ENCODE measurements at places on chromosomes 2 and 18. TPM values are rescaled to one million over a fixed set of nuclear protein-coding genes. Genes with fewer than 3 reads are reported as not detected.

The C2orf81 gene
- 1.9 TPM for polyA plus RNA-seq

The FARP2 gene
- polyA plus RNA-seq = 31.0 TPM

The G6PC2 gene
- polyA plus RNA-seq = not detected

The RAX gene
- not detected for polyA plus RNA-seq

The SPEG gene
- 182 TPM for polyA plus RNA-seq

The INHBB gene
- 0.85 TPM for polyA plus RNA-seq

The DLGAP1 gene
- polyA plus RNA-seq = not detected

The KHK gene
- polyA plus RNA-seq = 1.6 TPM

The TRIM54 gene
- 107 TPM for polyA plus RNA-seq

The DPYSL5 gene
- polyA plus RNA-seq = 21.2 TPM

The NEMP2 gene
- polyA plus RNA-seq = 6.8 TPM

The OSR1 gene
- polyA plus RNA-seq = 17.1 TPM

GRCh38 chr2:127134235-127134634, 27.3 kb upstream of the BIN1 start:
- no peak for DNase-seq

DNA sequence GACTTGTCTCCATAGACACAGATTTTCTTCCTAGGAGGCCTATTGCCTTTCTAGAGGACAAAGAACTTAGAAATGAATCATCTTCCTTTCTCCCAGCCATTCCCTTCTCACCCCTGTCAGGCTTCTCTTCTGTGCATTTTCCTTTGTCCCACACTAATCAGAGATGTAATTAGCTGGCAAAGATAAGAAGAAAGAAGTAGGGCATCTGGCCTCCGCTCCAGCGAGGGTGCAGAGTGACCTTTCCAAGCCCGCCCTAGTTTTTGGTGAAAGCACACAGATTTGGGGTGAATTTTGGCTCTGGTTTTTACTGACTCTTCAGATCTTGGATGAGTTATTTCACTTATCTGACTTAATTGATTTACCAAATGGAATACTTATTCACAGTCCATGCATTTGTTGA, 626.5 kb downstream of the ZEB2 start:
- DNase-seq = no peak

DNA sequence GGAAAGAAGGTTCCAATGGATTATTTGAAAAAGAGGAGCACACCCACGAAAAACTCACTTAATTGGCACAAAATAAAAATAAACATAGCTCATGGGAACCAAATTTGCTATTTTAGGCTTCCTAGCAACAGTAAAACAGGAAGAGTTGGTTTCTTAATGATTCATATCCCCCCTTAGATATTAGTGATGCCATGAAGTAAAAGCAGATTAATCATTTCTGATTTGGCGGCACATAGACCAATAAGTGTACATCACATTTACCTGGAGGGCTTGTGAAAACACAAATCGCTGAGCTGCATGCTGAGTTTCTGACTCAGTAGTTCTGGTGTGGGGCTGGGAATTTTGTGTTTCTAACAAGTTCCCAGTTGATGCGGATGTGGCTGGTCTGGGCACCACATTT, 260.4 kb downstream of the SLC4A3 start:
- DNase-seq = no peak

- no peak for DNase-seq
These were observed 187.9 kb downstream of the MTCL1 start for GRCh38 chr18:8893221-8893620.

DNA sequence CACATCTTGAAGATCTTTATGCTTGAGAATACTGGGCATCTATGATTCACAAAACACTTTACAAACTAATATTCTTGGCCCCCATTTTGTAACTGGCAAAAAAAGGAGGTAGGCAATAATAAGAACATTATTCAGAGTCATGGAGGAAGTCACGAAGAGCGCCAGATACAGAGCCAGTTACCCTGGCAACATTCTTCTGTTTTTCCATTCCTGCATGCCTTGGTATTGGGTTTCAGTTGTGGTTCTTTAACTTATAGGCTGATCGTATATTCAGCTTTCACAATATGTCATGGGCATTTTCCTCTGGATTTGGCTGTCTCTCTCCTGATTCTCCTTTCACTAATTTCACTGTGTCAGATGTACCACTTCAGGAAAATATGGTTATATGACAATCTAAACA, 234.7 kb downstream of the HRH4 start:
- peak; percentile 48 for DNase-seq

GRCh38 chr18:13716916-13717315, 9.4 kb downstream of the FAM210A start:
- DNase-seq = no peak

DNA sequence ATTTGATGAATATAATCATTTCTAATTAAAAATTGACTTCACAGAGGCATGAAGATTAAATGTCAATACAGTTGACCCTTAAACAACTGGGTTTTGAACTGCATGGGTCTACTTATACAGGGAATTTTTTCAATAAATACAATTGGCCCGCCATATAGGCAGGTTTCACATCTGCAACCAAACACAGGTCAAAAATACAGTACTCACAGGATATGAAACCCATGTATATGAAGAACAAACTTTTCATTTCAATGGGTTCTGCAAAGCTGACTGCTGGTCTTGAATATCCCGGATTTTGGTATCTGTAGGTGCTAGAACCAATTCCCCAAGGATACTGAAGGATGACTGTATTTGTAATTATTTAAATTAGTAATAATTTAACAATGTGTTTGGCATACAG, 555.6 kb downstream of the EPHA4 start:
- DNase-seq = no peak

- DNase-seq = no peak
These were observed 94.3 kb downstream of the IRS1 start for GRCh38 chr2:226705133-226705886.

DNA sequence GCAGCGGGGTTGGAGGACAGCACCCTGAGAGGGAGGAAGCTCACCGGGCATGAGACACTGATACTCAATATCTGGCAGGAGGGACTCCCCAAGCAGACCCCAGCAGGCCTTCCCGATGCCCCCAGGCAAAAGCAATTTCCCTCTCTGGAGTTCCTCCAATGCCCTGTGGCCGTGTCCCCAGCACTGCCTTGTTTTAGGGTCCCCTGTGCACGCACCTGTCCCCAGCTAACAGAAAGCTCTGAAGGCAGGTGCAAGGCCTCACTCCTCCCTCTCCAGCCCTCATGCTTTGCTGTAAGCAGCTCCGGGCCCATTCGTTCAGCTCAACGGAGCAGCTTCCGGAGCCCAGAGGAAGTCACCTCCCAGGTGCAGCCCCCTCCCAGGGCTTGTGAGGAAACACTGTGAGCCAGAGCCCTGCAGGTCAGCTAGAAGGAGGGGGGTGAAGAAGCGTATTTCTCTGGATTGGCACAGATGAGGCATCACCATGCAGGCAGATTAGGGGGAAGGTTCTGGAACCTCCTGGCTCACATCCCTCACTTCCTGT, 50.3 kb upstream of the ID2 start:
- DNase-seq = no peak

GRCh38 chr2:223727562-223727961, 109.8 kb downstream of the AP1S3 start:
- DNase-seq = no peak

DNA sequence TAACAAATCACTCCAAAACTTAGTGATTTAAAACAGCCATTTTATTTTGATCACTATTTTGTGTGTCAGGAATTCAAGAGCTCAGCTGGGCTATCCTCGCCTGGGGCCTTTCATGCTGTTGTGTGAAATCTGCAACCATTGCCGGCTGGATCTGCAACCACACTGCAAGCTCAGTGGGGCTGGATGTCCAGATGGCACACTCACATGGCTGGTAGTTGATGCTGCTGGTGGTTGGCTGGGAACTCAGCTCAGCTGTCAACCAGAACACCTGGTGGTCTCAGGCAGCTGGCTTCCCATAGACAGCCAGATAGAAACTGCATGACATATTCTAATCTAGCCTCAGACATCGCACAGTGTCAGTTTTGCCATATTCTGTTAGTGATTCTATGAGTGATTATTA, 30.6 kb upstream of the AP1S3 start:
- DNase-seq = peak; percentile 7

DNA sequence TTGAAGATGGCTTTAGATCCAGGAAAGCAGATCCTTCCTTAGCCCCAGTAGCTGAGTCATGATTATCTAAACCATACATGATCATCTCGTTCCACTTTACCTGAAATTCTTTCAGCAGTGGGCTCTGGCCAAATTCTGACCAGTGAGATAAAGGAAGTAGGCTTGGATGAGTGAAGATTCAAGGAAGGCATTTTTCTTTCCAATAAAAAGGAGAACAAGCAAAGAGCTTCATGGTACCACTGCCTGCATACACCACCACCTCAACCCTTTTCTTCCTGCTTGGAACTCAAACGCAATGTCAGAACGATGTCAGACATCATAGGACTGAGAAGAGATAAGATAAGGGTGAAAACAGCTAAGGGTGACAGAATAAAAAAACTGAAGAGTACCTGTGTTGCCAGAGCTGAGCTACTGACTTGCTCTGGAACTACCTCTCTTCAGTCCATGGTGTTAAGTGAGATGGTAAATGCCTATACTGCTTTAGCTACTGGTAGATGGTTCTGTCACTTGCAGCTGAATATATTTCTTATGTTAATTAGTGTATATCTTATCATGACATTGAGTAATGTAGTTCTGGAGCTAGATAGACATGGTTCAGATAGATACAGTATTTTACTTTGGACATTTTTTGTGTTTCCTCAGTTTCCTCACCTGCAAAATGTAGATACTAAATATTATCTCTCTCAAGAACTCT, 58.7 kb upstream of the ACVR1 start:
- no peak for DNase-seq

DNA sequence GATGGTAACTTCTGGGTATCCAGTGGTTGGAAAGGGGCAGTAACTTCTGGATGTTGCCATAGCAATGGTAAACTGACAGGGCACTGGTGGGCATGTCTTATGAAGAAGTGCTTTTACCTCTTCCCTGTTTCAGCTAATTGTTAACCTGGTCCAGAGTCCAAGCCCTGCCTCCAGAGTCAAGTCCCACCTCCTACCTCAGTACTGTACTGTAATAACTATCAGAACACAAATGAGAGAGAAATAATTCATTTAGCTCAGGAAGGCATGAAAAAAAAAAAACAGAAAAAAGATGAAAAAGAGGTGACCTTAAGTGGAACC, 237.0 kb downstream of the ZNF804A start:
- no peak for DNase-seq

GRCh38 chr2:85784474-85784986, 30.7 kb downstream of the ATOH8 start:
- no peak for DNase-seq

DNA sequence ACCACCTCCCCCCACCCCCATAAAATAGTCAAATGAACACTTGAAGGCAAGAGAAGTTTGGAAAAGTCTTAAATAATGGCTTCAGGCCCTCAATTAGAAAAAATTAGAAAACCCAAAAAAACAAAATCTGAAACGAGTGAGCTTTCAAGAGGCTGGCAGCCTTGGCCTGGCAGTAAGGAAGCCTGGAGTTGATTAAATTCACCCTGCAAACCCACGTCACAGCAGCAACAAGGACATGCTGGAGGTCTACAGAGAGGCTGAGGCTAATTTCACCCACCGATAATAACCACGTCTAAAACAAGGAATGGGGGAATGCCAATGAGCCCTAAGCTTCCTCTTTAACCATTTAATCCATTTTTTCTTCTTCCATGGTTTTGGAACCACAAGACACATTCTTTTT, 122.7 kb upstream of the SMAD7 start:
- DNase-seq = no peak

DNA sequence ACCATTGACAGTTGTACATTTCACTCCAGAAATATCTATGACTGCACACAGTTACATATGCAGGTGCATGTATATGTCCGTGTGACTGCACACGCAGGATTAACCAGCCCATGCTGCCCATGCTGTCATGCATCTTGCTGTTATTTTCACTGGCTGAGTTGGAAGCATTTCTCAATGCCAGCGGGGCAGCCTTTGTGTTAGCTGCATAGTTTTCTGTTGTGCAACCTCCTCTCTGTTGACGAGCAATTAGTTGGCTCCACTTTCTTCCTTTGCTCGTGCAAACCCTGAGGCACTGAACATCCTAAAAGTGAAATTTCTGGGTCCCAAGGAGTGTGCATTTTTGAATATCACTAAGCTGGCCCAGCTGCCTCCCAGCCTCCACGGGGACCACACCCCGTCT, 133.4 kb upstream of the GLI2 start:
- no peak for DNase-seq

GRCh38 chr2:85706599-85707296, 12.6 kb downstream of the GNLY start:
- no peak for DNase-seq

DNA sequence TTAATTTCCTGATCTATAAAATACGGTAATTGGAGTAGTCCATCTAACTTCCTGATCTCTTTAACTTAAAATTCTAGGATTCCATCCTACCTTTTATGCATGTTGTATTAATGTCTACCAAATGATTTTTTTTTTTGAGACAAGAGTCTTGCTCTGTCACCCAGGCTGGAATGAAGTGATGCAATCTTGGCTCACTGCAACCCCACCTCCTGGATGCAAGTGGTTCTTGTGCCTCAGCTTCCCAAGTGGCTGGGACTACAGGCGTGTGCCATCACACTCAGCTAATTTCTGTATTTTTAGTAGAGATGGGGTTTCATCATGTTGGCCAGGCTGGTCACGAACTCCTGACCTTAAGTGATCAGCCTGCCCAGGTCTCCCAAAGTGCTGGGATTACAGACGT, 47.8 kb downstream of the CFAP36 start:
- DNase-seq = no peak

DNA sequence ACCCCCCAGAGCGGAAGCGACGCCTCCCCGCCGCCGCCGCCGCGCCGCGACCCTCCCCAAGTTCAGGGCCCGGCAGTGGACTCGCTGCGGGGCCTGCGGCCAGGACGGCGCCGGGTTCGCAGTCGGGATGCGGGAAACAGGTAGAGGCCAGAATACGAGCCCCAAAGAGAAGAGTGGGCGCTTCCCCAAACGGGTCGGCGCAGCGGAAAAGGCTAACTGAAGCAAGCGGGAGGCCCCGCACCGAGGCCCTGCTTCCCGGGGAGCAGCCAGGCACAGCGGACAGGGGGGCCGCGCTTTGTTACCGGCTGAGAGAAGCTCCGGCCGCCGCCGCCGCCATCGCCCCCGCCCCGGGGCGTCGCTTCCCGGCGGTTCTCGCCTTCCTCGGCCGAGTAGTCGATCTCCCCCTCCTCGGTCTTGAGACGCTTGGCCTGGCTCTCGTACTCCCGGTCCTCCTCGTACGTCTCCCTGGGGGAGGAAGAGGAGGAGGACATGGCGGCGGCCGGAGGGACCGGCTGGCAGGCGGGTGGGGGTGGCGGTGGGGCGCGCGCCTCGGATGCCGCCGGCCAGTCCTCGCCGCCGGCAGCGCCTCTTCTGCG, 494 bp downstream of the HNRNPLL start:
- peak; percentile 49 for DNase-seq

- peak; percentile 35 for DNase-seq
These were observed 1.2 kb downstream of the FN1 start for GRCh38 chr2:215434447-215435279.

- DNase-seq = no peak
These were observed 168.1 kb downstream of the AFF3 start for GRCh38 chr2:99974275-99974674.

All from muscle of arm (tissue), 14 donors.